Liver (tissue), 10 donors: ENCODE measurements at places on chromosomes 4 and X. TPM values are rescaled to one million over a fixed set of nuclear protein-coding genes. Genes with fewer than 3 reads are reported as not detected.

Gene TMEM255A
- total RNA-seq, result not detected

Gene OTUD6A
- total RNA-seq, result not detected

Gene NUDT9
- 21.8 TPM for total RNA-seq

Gene MAGEA12
- total RNA-seq, result not detected

Gene SH3TC1
- total RNA-seq, result 28.8 TPM

- DNase-seq, result no peak
- H3K4me3 ChIP-seq, result no peak overlapping the region
- H3K27me3 ChIP-seq, result no peaks in the 10 kb centered on the region
- no peak overlapping the region for H3K27ac ChIP-seq
Observed at GRCh38 chr4:87575983-87576382, 32.3 kb upstream of the DSPP start.

GRCh38 chr4:152007111-152007510 lies 246.3 kb upstream of the GATB start:
- no peaks in the 10 kb centered on the region for H3K27me3 ChIP-seq
- no peaks in the 10 kb centered on the region for H3K4me1 ChIP-seq
- H3K4me3 ChIP-seq, result no peak overlapping the region
- H3K27ac ChIP-seq, result no peak overlapping the region

DNA sequence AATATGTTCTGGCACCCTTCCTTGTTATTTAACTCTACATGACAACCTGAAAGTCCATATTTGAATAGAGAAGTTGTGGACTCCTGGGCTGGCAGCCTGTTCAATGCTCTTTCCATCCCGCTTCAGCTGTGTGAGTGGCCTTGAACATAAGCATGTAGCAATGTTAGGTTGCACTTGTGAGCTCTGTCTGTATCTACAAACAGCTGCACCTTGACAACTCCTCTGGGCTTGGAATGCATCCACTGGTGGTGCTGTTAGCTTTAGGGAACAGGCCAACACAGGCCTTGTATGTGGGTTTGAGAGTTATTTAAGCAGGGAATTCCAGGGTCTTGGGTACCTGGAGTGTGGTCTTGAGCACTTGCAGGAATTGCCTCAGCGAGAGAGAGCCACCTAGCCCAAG lies 141.2 kb downstream of the DTHD1 start:
- H3K27me3 ChIP-seq, result no peaks in the 10 kb centered on the region
- H3K27ac ChIP-seq, result no peak overlapping the region
- no peak for DNase-seq
- no peaks in the 10 kb centered on the region for H3K4me1 ChIP-seq
- no peaks in the 10 kb centered on the region for H3K36me3 ChIP-seq
- H3K4me3 ChIP-seq, result no peak overlapping the region

DNA sequence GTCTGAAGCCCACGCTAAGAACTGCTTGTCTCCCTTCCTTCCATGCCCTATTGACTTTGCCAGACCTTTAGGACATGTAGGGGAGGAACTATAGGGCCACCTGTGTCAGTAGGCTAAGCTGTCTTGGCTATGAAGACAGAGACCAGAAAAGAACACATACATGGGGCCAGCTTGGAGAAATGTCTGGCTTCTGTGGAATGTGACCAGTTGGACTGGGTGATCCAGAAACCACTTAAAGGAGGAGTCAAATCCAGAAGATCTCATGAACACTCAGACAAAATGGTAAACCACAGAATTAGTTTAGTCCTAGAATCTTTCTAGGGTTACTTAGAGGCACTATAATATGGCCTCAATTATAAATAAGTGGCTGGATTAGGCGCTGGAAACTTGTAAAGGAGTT lies 42.0 kb downstream of the PHKA2 start:
- H3K4me3 ChIP-seq, result no peak overlapping the region
- peaks cover 1% of the 10 kb centered on the region for H3K4me1 ChIP-seq
- no peak for DNase-seq
- H3K27me3 ChIP-seq, result no peaks in the 10 kb centered on the region

- no peak overlapping the region for H3K4me3 ChIP-seq
- H3K4me1 ChIP-seq, result no peaks in the 10 kb centered on the region
Observed at GRCh38 chrX:30580641-30581040, 3.1 kb upstream of the TASL start.

- no peaks in the 10 kb centered on the region for H3K36me3 ChIP-seq
- no peaks in the 10 kb centered on the region for H3K4me1 ChIP-seq
- no peak overlapping the region for H3K4me3 ChIP-seq
- peaks cover 5% of the 10 kb centered on the region for H3K27me3 ChIP-seq
- no peak overlapping the region for H3K27ac ChIP-seq
Observed at GRCh38 chrX:136784231-136784630, 3.5 kb upstream of the ARHGEF6 start.

DNA sequence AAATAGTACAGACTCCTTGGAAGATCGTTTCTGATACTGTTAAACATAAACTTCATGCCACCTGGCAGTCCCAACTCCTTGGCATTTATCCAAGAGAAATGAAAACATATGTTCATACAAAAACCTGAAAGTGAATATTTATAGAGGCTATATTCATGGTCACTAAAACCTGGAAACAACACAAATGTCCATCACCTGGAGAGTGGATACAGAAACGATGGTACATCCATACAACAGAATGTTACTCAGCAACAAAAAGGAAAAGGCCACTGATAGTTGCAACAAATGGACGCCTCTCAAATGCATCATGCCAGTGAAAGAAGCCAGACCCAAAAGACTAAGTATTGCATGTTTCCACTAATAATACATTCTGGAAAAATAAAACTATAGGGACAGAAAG lies 34.0 kb upstream of the SORBS2 start:
- no peaks in the 10 kb centered on the region for H3K36me3 ChIP-seq
- H3K27me3 ChIP-seq, result no peaks in the 10 kb centered on the region
- H3K4me1 ChIP-seq, result no peaks in the 10 kb centered on the region
- no peak overlapping the region for H3K4me3 ChIP-seq

DNA sequence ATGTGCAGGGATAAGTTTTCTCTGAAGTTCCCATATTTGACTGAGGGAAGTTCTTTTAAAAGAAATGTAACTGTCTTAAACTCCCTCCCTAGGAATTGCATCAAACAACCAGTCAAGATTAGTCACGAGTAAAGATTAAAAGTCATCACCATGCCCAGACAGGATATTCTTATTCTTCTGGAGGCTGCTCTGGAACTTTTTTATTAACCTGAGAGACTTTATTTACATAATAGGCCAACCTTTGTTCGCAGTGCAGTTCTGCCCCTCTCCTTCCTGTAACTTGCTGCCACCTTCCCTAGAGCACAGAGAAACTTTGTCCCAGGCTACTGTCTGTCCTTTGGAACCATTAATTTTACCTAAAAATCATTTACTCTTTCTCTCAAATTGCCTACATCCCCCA lies 9.8 kb upstream of the HERC3 start:
- no peak overlapping the region for H3K27ac ChIP-seq
- no peaks in the 10 kb centered on the region for H3K27me3 ChIP-seq
- no peak overlapping the region for H3K4me3 ChIP-seq
- no peaks in the 10 kb centered on the region for H3K4me1 ChIP-seq

GRCh38 chr4:43332052-43332425 lies 439.5 kb downstream of the GRXCR1 start:
- no peak for DNase-seq
- no peaks in the 10 kb centered on the region for H3K27me3 ChIP-seq
- H3K4me1 ChIP-seq, result no peaks in the 10 kb centered on the region
- H3K27ac ChIP-seq, result no peak overlapping the region
- no peak overlapping the region for H3K4me3 ChIP-seq
- H3K36me3 ChIP-seq, result no peaks in the 10 kb centered on the region

- no peak for DNase-seq
- no peaks in the 10 kb centered on the region for H3K36me3 ChIP-seq
- no peaks in the 10 kb centered on the region for H3K27me3 ChIP-seq
- H3K4me1 ChIP-seq, result no peaks in the 10 kb centered on the region
- no peak overlapping the region for H3K4me3 ChIP-seq
Observed at GRCh38 chr4:71184195-71184781, 154.5 kb upstream of the SLC4A4 start.

DNA sequence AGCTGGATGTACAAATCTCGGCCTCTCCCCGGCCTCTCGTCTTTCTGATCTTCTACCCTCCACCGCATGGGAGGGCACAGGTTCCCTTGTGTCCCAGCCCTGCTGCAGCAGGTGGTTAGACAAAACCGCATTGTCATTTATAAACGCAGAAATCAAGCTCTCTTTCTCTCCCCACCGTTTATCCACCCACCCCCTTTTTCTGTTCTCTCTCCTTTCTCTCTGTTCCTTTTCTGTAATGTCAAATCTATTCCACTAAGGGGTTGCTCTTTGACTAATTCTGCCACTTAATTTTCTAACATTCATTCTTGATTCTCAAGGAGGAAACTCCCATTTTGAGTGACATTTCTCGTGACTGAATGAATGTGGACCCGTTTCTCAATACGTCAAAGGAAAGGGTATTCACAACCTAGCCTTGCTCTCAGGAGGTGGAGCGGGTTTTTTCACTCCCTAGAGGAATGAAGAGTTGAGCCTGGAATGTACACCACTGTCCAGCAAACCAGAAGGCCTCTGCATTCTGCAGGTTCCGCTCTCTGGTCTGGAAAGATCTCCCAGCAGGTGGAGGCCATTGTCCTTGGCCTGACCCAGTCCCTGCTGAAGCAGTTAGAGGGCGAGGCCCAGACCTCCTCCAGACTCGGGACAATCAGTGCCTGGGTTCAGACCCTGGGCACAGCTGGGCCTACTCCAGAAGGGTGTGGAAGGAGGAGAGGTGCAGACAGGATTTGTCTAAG lies 70.9 kb upstream of the ENPP6 start:
- no peak overlapping the region for H3K4me3 ChIP-seq
- no peaks in the 10 kb centered on the region for H3K36me3 ChIP-seq
- peaks cover 28% of the 10 kb centered on the region for H3K4me1 ChIP-seq
- DNase-seq, result no peak

DNA sequence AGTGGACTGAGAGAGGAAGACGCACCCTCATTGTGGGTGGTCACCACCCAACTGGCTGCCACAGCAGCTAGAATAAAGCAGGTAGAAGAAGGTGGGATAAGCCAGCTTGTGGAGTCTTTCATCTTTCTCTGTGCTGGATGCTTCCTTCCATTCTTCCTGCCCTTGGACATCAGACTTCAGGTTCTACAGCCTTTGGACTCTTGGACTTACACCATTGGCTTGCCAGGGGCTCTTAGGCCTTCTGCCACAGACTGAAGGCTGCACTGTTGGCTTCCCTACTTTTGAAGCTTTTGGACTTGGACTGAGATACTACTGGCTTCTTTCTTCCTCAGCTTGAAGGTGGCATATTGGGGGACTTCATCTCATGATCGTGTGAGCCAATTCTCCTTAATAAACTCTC lies 33.5 kb downstream of the ADH6 start:
- no peak overlapping the region for H3K4me3 ChIP-seq
- H3K27me3 ChIP-seq, result no peaks in the 10 kb centered on the region
- no peak overlapping the region for H3K27ac ChIP-seq
- DNase-seq, result no peak

DNA sequence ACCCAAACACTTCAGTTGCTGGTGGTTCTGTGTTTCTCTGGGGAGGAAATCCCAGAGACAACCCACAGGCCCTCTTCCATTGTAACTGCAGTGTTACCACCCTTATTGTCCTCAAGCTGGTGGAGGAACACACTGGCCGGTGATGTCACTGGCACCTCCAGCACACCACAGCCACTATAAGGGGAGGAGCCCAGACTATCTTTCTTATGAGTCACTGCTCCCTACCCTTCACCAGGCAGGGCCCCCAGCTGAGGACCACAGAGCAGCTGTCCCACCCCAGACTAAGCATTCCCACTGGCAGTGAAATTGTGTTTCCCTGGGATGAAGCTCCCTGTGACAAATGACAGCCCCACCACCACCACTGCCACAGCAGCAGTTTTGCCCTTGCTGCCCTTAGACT lies 171.8 kb upstream of the FGF16 start:
- no peaks in the 10 kb centered on the region for H3K27me3 ChIP-seq
- no peak overlapping the region for H3K27ac ChIP-seq
- H3K4me1 ChIP-seq, result no peaks in the 10 kb centered on the region
- no peak overlapping the region for H3K4me3 ChIP-seq
- H3K36me3 ChIP-seq, result no peaks in the 10 kb centered on the region

DNA sequence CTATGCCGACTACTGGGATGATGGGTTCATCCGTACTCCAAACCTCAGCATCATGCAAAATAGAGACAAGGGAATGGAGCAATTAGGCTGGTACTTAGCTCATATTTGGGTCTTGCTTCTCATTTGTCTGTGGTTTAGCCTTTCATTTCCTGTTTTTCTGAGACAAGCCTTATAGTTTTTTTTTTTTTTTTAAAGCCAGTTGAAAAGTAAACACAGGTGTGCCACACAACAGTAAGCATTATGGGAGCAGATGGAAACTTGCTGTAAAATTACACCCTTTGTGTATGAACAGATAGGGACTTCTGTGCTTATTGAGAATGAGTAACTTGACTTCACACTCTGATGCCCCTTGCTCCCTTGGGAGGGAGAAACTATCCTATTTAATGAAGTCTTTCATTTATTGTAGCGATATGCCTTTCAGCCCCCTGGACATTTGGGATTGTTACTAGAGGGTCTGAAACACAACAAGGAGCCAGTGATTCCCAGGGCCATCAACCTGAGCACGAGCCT lies 13.7 kb downstream of the RASSF6 start:
- no peak overlapping the region for H3K27ac ChIP-seq
- no peaks in the 10 kb centered on the region for H3K36me3 ChIP-seq
- H3K27me3 ChIP-seq, result no peaks in the 10 kb centered on the region

DNA sequence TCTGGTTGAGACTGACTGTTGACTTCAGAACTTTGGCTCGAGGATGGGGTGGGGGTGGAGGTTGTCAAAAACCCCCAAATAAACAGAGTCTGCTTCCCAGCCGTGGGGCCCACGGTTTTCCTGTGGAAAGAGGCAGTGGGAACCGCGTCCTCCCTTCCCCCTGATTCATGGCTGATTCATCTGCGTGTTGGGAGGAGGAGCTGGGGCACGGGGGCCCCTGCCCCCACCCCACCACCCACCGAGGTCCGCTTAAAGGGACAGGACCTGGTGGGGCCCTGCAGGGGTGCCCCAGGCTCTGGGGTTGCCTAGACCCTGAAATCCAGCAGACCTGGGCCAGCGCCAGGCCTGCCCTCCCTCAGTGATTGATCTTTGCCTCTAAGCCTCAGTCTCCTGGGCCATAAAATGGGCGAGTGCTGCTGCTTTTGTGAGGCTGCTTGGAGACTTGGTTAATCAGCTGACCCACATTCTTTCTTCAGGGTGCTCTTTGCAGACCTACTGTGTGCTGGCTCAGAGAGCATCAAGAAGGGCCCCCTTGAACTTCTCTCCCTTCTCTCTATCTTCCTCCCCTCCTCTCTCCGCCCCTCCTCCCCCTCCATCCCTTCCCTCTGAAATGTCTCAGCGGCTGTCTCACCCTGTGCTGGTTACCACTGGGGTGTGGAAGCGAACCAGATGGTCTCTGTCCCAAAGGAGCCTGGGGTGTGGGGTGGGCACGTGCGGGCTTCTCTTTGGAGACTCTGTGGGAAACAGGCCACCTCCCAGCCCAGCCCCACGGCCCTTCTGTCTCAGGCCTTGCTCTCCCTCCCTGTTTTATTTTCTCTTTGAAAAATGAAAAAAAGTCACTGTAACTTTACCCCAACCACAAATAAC lies 9.1 kb downstream of the HTRA3 start:
- H3K4me3 ChIP-seq, result no peak overlapping the region
- H3K27ac ChIP-seq, result no peak overlapping the region
- no peak for DNase-seq
- no peaks in the 10 kb centered on the region for H3K36me3 ChIP-seq

GRCh38 chr4:100949350-100949935 lies 397.9 kb downstream of the PPP3CA start:
- H3K36me3 ChIP-seq, result no peaks in the 10 kb centered on the region
- DNase-seq, result no peak
- no peak overlapping the region for H3K4me3 ChIP-seq
